Osteocyte (in vitro differentiated cells): ENCODE measurements at places on chromosomes 11 and 22. TPM values are rescaled to one million over a fixed set of nuclear protein-coding genes. Genes with fewer than 3 reads are reported as not detected.

Gene NCR3LG1
- total RNA-seq: 7.5 and 9.0 TPM in 2 replicates

Gene IL10RA
- not detected in 2 replicates for total RNA-seq

Gene C22orf42
- not detected in 2 replicates for total RNA-seq

Gene BEST1
- 0.81 and 2.0 TPM in 2 replicates for total RNA-seq

Gene SLC25A18
- total RNA-seq: not detected in 2 replicates

Gene BDNF
- 4.2 and 4.9 TPM in 2 replicates for total RNA-seq

Gene RIMBP3B
- 0.47 and 0.59 TPM in 2 replicates for total RNA-seq

Gene SMIM35
- total RNA-seq: not detected in 2 replicates

Gene GPHA2
- total RNA-seq: not detected in 2 replicates

Gene CDC42EP2
- 20.7 and 23.1 TPM in 2 replicates for total RNA-seq

Gene ANKRD49
- total RNA-seq: 11.3 and 11.7 TPM in 2 replicates

Gene PANX3
- total RNA-seq: not detected in 2 replicates

Gene MMP3
- total RNA-seq: not detected in 2 replicates

Gene MAPK8IP1
- 9.8 and 10.1 TPM in 2 replicates for total RNA-seq

Gene OR51B5
- total RNA-seq: not detected in 2 replicates

Gene LAYN
- 12.8 and 13.0 TPM in 2 replicates for total RNA-seq

Gene MS4A7
- total RNA-seq: not detected in 2 replicates

Gene SCGB1C1
- total RNA-seq: not detected in 2 replicates

Gene ACCS
- total RNA-seq: 4.3 and 4.5 TPM in 2 replicates

Gene PARVA
- 144 and 148 TPM in 2 replicates for total RNA-seq

Gene CHRNA10
- total RNA-seq: 0.94 and 1.1 TPM in 2 replicates

Gene QSER1
- total RNA-seq: 29.2 and 32.4 TPM in 2 replicates

Gene CCDC90B
- 33.3 and 42.4 TPM in 2 replicates for total RNA-seq

Gene DDX10
- 34.6 and 34.9 TPM in 2 replicates for total RNA-seq

Gene FAM181B
- 0.26 and 0.35 TPM in 2 replicates for total RNA-seq

Gene DBX1
- total RNA-seq: not detected in 2 replicates

Gene TMEM151A
- total RNA-seq: 0.46 and 0.55 TPM in 2 replicates

Gene ISX
- not detected in 2 replicates for total RNA-seq

Gene SLC22A25
- total RNA-seq: not detected in 2 replicates

Gene DMC1
- 1.4 TPM in 2 replicates for total RNA-seq
